ENCODE measurements at places on chromosomes 4 and X. TPM values are rescaled to one million over a fixed set of nuclear protein-coding genes. Genes with fewer than 3 reads are reported as not detected.

DNA sequence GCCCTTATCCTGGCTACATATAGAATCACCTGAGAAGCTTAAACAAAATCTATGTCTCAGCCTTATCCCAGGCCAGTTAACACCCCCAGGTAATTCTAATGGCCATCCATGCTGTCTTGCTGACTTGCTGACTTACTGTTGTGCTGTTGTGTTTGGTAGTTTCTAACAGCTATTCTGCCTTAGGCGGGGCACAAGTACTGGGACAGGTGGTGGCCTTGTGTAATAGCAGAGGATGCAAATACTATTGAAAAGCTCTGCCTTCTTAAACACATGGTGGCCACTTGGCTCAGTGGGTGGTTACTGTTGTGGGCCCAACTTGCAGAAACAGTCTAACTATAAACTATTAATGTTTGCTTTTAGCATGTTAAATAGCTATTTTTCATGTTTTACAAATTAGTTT is 56.2 kb downstream of the CDS1 start:
- DNase-seq, result no peak
- H3K27me3 ChIP-seq, result no peaks in the 10 kb centered on the region
- no peaks in the 10 kb centered on the region for H3K36me3 ChIP-seq

Gene RTL3
- 0.87 TPM for total RNA-seq

Gene MAGEE1
- total RNA-seq, result 4.7 TPM

GRCh38 chr4:1099270-1099669 is 14.1 kb downstream of the RNF212 start:
- H3K36me3 ChIP-seq, result no peaks in the 10 kb centered on the region
- no peaks in the 10 kb centered on the region for H3K4me1 ChIP-seq
- no peaks in the 10 kb centered on the region for H3K27me3 ChIP-seq
- H3K4me3 ChIP-seq, result no peak overlapping the region
- no peak overlapping the region for H3K27ac ChIP-seq

Gene NAP1L3
- total RNA-seq, result 15.7 TPM

- H3K4me3 ChIP-seq, result no peak overlapping the region
- DNase-seq, result no peak
- H3K4me1 ChIP-seq, result no peaks in the 10 kb centered on the region
- H3K27me3 ChIP-seq, result no peaks in the 10 kb centered on the region
- H3K36me3 ChIP-seq, result no peaks in the 10 kb centered on the region
- H3K27ac ChIP-seq, result no peak overlapping the region
Observed at GRCh38 chr4:184653650-184654049, 4.1 kb downstream of the PRIMPOL start.

GRCh38 chrX:47815901-47816845 is 20.5 kb upstream of the ZNF81 start:
- no peaks in the 10 kb centered on the region for H3K4me1 ChIP-seq
- no peaks in the 10 kb centered on the region for H3K27me3 ChIP-seq
- no peak overlapping the region for H3K27ac ChIP-seq
- no peak for DNase-seq

Measured in aorta (tissue), 5 donors.